ENCODE measurements at places on chromosomes 1 and 21.

GRCh38 chr21:31326522-31327242 lies 17.4 kb downstream of the TIAM1 start:
- DNase-seq = peak; percentile 66

- no peak for DNase-seq
Measured at GRCh38 chr1:36520056-36520455, 37.3 kb upstream of the CSF3R start.

DNA sequence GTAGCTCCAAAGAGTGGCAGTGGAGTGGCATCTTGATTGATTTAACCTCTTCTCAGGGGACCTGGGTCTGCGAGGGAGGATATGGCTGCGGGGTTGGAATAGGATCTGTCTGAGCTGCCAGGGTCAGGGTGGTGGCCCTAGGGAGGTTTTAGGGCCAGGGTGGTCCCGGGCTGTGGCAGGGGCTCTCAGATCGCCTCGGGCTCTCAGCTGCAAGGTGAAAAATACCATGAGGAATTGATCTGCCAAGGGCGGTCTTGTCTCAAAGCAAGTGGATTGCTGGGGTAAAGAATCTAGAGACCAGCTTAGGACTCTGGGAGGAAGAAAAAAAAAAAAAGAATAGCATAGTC lies 3.7 kb downstream of the SIM2 start:
- DNase-seq = no peak

DNA sequence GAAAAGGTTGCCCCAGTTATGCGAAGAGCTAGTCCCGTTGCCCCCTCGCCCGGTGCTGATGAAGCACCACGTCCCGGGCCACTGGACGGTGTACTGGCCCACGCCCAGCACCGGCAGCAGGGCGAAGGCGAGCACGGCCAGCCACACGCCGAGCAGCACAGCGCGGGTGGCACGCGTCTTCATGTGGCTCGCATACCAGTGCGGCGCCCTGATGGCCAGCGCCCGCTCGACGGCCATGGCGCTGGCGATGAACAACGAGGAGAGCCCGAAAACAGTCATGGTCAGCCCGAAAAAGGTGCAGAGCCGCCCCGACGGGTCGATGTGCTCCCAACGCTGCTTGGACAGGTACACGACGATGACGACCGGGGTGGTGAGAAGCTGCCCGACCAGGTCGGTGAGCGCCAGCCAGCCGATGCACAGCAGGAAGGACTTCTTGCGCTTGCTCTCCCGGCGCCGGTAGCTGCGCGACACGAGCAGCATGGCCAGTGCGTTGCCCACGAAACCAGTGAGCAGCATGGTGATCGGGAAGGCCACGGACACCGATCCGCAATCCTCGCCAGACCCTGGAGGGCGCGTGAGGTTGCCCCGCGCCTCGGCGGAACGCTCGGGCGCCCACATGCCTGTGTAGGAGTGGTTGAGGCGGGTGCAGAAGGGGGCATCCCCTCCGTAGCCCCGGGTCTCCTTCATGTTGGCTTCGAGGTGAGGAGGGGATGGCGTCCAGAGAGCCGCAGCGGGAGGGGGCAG lies 553 bp downstream of the PTGER3 start:
- peak; percentile 18 for DNase-seq

- no peak for DNase-seq
Measured at GRCh38 chr1:87410776-87411480, 82.2 kb downstream of the LMO4 start.

All from naive B cell (primary cell).